CD4-positive, alpha-beta T cell treated with Interleukin-4 for 1 hour (primary cell): ENCODE measurements at places on chromosomes 7 and 10.
A peak's percentile ranks its signal among the peaks of the same experiment; 100 is the strongest.

DNA sequence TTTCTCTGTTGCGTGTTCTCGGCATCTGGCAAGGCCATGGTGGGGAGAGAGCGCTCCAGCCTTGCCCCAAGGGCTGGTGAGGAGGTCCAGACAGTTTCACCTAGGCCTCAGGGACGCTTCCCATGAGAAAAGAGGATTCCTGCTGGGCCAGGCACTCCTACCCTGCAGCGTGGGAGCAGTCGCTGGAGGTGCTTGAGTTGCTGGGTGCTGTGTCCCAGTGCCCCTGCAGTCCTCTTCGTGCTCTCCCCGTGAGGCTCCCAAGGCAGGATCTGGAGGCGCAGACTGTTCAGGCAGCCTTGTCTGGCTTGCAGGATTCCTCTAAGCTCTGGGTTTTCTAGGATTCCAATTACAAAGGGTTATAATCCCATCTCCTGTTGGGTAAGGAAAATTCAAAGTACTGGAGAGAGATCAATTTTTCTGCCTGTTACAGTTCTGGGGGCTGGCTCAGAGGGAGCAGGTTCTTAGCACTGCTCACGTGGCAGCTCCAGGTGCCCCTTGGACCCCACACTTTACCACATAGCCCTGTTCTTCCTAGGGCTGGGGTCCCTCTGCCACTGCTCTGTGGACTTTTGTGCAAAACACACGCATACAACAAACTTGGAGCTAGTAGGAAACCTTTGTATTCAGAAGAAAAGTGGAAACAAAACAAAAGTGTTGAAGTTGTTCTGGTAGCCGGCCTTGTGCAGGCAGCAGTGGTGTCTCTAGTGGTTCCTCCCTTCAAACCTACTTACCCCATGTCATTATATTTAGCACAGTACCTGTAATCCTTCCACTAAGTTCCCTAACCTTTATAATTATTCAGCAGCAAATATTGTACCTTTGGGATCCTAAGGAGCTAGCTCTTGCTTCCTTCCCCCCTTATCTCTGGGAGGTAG, 60.5 kb downstream of the CCNY start:
- no peak for DNase-seq

DNA sequence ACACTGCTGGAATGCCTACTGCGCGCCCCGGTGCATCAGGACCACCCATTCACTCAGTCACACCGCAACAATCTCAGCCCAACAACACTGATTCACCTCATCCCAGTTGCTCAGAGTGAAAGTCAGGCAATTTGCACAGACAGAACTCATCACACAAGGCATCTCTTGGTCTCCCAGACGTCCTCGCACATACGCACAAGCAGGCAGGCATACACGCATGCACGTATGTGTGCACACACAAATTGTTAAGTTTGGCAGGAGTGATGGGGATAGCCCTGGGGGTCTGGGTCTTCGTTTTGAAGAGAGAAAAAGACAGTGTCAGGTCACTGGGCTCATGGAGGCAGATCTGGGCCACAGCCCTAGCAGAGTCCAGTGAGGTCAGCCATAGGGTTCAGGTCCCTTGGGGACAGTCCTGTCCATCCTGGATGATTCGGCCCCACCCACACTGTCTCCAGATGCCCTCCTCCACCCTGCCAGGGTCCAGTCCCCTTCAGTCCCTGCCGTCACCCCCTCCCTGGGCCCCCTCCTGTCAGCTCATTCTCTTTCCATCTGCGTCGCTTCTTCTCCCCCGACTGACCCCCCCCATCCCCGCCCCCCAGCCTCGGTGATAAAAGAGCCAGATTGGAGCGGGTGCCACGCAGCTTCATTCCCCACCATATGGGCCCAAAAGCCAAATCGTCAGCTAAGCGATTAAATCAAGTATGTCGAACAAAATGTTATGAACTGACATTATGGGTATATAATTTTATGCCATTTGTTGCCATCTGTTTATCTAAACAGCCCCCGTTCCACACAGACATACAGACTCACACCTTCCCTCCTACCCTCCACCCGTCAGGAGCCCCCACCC, 48.5 kb upstream of the SLF2 start:
- no peak for DNase-seq

DNA sequence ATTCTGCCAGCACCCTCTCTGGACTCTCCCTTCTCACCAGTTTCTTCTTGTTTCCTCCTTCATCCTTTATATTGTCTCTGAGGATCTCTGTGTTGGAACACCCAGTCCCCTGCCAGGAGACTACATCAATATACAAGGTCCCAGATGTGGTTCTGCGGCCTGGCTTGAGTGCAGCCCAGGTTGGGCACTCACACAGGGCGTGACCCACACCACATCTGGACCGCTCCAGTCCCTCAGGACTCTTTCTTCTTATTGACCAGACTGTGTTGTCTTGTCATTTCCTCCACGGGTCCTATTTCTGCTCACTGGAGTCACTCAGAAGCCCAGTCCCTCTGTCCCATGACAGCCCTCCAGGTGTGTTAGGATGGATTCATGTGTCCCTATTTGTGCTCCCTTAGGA, 26.0 kb downstream of the NKX2-3 start:
- DNase-seq = no peak

DNA sequence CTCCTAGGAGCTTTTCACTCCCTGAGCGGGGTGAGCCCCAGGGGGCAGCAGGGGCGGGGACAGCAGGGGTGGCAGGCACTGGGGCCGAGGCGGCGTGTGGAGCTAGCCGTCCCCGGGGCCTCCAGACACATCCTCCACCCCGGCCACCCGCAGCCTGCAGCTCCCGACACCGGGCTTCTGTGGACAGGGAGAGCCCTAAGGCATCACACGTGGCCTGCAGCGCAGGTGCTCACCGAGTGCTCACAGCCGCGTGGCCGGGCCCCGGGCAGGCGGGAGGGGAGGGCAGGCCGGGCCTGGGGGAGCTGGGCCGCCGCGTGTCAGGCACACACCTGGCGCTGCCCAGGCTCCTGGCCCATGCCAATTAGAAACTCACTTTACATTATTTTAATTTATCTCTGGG, 51.4 kb downstream of the MICALL2 start:
- no peak for DNase-seq

GRCh38 chr10:115092555-115093285, 445 bp upstream of the ATRNL1 start:
- peak; percentile 7 for DNase-seq

DNA sequence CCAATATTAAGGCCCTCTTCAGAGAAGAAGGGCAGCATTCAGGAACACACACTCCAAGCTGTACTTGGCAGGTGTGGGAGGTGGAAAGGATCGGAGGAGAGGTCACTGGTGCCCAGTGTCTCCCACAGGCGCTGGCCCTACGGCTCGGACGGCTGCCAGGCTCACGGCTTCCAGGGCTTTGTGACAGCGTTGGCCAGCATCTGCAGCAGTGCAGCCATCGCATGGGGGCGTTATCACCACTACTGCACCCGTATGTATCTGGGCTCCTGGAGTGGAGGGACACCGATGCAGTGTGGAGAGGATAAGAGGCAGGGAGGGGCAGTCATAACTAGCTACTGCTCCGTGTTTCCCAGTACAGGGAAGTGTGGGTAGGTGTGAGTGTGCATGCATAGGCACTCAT, 3.9 kb downstream of the RGR start:
- no peak for DNase-seq
